ENCODE measurements at places on chromosomes 6 and 20.

- no peak for DNase-seq
Measured at GRCh38 chr20:48648482-48649051, 179.2 kb downstream of the PREX1 start.

DNA sequence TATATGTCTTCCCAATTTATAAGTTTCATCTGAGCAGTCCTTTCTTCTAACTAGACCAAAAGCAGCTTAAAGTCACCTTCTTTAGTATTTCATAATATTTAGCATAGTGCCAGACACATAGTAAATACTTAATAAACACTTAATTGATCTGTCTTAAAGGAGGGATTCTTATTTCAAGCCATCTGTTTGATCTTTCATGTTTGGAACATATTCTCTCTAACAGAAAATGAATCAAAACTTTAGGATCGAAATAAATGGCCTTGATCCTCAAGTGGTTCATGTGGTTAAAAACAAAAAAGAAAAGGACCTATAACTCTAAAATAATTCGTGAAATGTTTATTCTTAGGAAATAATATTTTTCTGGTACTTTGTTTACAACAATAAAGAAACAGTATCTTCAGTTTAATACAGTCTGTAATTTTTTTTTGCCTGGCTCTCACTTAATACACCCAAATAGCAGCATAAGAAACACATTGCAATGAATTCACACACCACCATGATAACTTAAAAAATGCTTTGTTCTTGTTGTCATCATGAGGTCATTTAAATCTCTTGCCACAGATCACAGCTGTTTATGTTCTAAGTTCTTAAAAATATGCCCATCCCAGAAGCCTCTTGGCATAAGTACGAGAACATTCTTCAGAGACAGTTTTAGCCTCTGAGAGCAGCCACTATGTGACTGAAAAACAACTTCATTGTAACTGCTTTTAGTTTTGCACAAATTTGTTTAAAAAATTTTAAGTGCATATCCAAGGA is 48.1 kb downstream of the ESF1 start:
- DNase-seq: no peak

GRCh38 chr20:17965042-17965697 is 3.4 kb downstream of the SNX5 start:
- DNase-seq: no peak

GRCh38 chr20:63099456-63100173 is 92.9 kb upstream of the BHLHE23 start:
- DNase-seq: peak; percentile 20

- DNase-seq: no peak
Measured at GRCh38 chr6:14077193-14077867, 40.2 kb upstream of the CD83 start.

- peak; percentile 15 for DNase-seq
Measured at GRCh38 chr6:46491201-46491627, at the start of gene RCAN2. Gene RCAN2, minus strand, starts transcription at chr6:46491449.

- no peak for DNase-seq
Measured at GRCh38 chr6:119342430-119342829, 7.1 kb downstream of the MAN1A1 start.

DNA sequence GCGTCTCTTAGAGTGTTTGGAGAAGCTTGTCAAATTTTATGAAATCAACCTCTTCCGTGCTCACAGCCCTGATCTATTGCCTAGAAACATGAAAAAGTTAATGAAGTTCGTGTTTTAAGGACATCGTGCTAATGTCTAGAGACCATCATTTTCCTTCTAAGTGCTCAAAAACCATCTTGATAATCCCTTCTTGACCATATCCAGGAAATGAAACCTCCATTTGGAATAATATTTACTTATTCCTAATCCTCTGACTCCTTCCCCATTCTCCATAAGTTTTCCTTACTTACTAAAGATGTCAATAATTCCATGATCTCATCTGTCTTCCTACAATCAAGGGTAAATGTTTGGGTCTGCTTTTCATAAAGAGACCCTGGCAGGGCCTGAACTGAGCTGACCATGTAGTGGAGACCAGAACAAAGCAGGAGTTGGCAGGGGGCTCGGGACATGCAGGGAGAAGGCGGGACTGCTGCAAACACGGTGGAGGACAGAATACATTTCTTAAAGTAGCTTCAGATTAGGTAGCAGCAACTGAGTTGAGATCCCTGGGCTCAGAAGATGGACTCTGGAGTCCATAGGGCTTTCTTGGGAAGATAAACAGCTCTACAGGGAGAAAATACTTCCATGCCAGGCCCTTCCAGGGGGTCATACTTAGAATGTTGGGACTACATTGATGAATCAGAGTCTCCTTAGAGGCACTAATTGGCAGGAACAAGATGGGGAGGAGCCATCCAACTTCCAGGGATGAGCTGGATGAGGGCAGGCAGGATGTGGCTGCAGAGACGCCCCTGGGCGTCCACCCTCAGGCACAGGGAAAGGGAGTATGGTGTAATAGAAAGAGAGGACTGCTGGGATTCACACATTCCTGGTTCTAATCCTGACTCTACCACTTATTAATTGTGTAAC is 100.7 kb downstream of the RIN2 start:
- DNase-seq: no peak

GRCh38 chr6:77456531-77457248 is 6.6 kb downstream of the HTR1B start:
- DNase-seq: peak; percentile 77

DNA sequence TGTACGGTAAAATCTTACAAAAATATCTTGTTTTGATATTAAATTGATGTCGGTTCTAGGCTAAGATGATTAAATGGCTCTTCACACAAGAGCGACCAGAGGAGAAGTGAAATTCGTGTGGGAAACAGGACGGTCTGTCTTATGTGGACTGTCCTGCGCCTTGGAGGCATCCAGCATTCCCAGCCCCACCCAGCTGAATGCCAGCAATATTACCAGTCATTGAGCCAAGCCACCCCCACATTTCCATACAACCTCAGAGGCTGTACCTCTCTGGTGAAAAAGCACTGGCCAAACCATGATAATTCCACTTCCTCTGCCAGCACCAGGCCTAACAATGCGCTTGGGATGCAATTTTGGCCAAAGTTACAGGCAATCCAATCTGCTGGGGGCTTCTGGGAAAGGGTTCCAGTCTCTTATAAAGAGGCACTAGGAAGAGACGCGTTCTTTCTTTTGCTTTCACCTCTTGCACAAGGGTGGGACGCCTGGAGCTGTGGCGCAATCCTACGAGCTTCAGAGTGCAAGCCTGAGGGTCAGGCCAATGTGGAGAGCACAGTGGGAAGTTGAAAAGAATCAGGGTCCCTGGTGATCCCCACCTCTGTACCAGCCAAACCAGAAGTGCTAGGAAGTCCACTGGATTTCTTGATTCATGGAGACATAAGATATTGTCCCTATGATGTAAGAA is 213.1 kb downstream of the PREX1 start:
- DNase-seq: no peak

- no peak for DNase-seq
Measured at GRCh38 chr20:57094252-57094891, 172.1 kb downstream of the BMP7 start.

GRCh38 chr6:411402-412145 is 20.0 kb downstream of the IRF4 start:
- DNase-seq: no peak

GRCh38 chr6:26459023-26459810 is 1.5 kb downstream of the BTN2A1 start:
- DNase-seq: no peak

GRCh38 chr20:63124092-63124781 is 91.7 kb downstream of the YTHDF1 start:
- DNase-seq: no peak

DNA sequence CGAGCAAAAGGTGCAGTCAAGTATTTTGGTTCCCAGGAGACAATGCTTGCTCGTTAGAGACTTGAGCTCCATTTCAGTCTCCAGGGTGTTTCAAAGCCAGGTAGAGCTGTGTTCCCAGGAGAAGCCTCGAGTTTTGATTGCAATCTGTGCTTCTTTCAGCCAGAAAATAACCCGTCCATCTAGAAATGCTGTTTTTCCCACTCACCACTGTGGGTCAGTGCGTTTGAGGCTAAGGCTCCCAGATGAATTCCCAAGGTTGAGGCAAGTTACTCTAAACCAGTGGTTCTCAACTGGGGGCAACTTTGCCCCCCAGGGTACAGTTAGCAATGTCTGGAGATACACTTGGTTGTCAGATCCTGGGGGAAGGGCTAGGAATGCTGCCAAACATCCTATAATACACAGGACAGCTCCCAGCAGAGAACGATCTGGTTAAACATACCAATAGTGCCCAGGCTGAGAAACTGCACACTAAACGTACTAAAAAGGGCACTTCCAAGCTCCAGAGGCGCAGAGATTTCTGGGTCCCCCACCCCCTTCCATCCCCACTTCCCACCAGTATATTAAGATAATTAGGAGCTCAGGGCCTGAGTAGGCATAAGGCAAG is 13.8 kb downstream of the BMP7 start:
- DNase-seq: no peak

Data from A549 (cell line).